ENCODE measurements at places on chromosomes 12 and 14.

DNA sequence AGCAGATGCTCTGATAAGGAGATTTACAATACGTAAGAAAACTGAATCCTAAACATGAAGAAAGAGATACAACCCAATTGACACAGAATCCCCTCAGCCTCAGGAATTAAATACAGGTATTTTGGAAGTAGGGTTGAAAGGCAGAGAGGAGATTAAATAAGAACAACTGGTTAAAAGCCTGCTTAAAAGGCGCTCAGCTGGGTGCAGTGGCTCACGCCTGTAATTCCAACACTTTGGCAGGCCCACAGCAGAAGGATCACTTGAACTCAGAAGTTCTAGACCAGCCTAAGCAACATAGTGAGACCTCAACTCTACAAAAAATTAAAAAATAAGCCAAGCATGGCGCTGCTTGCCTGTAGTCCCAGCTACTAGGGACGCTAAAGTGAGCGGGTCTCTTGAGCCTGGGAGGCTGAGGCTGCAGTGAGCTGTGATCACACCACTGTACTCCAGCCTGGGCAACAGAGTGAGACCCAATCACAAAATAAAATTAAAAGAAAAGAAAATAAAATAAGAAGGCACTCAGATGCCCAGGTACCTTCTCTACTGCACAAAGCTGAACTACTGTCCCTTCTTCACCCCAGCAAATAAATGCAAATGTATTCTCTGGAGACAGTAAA, 32.9 kb downstream of the MED13L start:
- DNase-seq = no peak

GRCh38 chr12:7602277-7602676, 63.4 kb downstream of the APOBEC1 start:
- no peak for DNase-seq

- no peak for DNase-seq
Observed at GRCh38 chr14:95557291-95557690, 22.4 kb downstream of the GLRX5 start.

DNA sequence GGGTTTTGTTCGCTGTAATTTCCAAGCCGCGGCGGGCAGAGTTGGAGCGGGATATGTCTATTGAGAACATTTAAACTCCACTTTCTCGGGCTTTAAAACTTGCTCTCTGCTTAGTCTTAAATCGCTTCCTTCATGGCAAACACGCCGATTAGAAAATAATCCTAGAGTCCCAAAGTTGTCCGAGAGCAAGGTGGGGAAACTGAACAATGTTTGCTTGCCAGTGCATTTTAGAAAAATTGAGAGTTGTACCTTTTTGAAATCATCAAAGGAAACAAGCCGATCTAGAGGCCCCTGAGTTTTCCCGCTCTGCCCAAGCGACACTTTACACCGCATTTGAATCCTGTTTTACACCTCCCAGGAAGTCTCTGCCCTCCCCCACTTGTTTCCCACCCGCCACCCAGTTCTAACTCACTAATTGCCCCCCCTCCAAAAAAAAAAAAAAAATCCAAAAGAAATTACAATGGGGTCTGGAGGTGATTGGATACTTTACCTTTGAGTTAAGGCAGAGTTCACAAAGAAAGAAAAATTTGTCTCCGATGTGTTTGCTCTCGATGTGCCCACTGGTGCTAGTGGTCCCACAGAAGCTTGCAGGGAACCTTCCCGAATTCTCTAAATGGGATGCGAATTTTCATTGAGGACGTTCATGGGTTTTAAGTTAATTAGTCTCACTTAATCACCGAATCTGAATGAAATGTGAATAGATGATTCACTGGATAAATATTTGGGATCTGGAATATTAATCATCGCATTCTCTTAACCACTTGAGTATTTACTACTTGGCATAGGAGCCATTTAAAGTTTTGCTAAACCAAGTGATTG, 2.3 kb downstream of the HMGA2 start:
- DNase-seq = no peak

DNA sequence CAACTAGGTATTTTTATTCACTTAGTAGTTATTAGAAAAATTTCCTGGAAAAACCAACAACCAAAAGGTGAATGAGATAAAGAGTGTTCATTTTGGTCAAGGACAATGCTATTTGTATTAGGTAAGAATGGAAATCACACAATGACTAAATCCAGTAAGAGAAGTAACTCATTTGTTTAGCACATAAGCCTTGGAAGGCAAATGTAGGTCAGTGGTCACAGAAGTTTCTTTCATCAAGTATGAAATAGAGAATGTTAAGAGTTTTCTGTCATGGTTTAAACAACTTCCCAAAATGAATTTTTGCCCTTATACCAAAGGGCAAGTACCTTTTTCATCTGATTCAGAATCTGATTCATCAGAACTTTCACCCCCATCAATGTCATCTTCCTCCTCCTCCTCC, 101.7 kb downstream of the KIF21A start:
- no peak for DNase-seq

DNA sequence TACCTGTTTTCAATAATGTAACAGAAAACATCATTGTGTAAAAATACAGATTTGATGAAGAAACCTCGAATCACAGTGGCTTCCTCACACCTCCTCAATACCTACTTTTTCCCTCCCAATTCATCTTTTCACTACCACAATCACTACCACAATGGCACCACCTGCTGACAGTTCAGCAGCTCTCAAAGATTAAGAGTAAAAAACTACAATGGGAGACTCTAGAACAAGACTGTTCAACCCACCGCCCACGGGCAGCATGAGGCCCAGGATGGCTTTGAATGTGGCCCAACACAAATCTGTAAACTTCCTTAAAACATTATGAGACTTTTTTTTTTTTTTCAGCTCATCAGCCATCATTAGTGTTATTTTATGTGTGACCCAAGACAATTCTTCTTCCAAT, 15.2 kb downstream of the MED6 start:
- DNase-seq = no peak
